ENCODE measurements at places on chromosomes 3 and 15.

GRCh38 chr15:30794388-30794787 lies 109.3 kb upstream of the FAN1 start:
- DNase-seq = no peak

DNA sequence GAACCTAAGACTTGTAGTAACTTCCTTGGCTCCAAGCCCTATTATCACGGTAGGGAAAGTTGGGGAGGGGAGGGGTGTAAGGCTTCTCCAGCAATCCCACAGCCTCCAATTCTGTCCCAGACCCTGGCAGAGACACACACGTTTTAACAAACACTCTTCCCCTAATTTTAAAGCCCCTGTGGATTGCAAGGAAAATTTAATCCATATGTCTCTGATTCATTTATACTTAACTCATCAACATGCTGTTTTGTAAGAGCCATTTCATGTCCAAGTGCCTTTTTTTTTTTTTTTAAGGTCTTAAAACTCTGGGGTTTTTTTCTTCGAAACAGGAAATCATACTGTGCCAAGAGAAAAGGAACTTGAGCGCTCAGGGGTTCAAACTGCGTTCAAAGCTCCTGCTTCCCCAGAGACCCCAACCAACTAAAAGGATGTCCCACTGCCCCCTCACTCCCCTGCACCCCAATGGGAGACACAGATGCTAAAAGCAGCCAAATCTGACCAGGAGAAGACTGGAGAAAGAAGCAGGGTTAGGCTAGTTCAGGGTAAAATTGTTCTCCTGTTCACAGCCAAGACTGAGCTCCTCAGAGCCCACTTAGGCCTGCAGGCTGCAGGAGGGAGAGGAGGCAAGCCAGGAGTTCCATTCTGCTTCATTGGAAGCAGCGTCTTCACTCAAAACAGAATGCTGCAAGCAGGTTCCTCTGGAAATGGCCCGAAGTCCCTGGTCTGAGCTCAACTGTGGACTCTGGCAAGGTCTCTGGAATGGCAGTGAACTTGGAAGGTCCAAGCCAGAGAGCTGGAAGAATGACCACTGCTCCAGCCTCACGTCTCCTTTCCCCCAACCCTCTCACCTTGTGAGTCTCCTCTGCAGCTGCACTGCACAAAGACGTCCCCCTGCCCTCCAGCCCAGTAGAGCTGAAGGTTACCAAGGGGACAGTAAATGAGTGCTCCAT lies 172.5 kb downstream of the NTRK3 start:
- no peak for DNase-seq

DNA sequence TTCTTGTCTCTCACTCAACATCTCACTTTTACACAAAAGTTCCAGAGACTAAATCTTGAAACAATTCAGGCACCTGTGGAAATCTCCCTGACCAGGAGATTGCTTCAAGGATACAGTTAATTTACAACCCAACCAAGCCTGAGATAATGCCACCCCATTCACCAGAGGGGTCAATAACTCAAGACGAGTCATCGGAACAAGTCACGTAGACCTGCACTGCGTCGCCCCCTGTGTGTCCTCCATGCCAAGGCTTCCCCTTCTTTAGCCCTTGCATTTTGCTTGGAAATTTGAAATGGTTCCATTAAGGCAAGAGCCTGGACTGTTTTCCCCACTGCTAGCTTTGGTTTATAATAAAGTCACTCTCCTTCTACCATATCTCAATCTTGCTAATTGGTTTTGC lies 129.0 kb upstream of the NEO1 start:
- no peak for DNase-seq

GRCh38 chr15:98653686-98654085 lies 5.3 kb downstream of the IGF1R start:
- no peak for DNase-seq

DNA sequence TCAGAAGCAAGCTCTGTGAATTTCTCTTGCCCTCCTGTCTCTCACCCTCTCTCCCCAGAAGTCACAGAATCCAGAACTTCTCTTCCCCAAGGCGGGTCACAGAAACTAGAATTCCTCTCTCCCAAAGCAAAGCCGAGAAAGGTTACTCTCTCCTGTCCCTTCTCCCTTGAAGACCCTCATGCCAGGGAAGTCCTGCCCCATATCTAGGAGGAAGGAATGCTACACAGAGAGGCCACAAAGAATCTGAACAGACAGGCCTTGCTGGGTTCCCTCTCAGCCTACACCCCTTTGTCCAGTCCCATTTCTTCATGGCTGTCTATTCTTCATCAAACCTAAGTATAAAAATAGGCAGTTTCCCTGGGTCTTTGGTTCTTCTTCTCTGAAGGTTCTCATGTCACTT lies 29.8 kb downstream of the ANP32A start:
- no peak for DNase-seq

Data from activated T-cell treated with anti-CD3 and anti-CD28 coated beads for 1 hour (primary cell).